ENCODE measurements at places on chromosomes 5 and 9.

DNA sequence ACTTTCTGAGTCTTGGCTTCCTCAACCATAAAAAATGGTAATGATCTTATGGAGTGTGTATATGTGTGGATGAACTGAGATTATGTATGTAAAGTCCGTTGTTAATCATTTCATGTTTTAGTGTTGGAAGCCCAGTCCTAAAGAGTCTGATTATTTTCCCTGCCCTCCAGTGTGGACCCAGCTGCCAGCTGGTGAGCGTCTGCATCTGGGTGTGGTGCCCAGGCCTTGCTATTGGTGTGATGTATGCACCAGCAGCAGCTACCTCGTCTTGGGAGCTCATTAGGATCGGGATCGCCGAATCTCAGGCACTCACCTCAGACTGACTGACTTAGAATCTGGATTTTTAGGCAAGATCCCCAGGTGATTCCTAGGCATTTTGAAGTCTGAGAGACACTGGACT lies 63.8 kb downstream of the LRRC70 start:
- no peak for DNase-seq

DNA sequence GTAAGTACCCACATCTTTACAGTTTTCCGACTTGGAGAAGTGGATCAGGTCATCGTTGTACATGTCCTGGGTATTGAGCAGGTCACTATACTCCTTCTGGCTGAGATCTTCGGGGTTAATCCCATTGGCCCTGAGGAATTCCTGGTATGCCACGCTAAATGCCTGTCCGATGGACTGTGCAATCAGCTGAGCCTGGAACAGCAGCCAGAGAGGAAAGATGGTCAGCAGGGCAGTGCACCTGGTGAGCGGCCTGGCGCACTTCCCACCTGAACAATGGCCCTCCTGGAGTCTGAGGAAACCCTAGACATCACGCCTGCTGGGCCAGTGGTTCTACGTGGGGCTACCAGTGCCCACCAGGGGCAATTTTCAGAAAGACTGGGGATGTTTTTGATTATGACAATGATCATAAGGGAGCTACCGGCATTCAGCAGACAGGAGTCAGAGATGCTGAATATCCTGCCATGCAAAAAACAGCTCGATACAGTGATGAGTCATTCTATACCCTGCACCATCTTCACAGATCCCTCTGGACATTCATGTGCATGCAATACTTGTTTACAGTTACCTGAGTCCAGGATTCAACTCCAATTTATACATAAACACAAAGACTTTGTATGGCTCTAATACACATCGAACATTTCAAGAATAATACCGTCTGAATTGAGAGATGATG lies 127.2 kb downstream of the ENTREP1 start:
- DNase-seq = no peak

- DNase-seq = no peak
Observed at GRCh38 chr5:58972301-58972700, 389.4 kb downstream of the RAB3C start.

GRCh38 chr9:135815830-135816650 lies 91.3 kb downstream of the CAMSAP1 start:
- DNase-seq = no peak

DNA sequence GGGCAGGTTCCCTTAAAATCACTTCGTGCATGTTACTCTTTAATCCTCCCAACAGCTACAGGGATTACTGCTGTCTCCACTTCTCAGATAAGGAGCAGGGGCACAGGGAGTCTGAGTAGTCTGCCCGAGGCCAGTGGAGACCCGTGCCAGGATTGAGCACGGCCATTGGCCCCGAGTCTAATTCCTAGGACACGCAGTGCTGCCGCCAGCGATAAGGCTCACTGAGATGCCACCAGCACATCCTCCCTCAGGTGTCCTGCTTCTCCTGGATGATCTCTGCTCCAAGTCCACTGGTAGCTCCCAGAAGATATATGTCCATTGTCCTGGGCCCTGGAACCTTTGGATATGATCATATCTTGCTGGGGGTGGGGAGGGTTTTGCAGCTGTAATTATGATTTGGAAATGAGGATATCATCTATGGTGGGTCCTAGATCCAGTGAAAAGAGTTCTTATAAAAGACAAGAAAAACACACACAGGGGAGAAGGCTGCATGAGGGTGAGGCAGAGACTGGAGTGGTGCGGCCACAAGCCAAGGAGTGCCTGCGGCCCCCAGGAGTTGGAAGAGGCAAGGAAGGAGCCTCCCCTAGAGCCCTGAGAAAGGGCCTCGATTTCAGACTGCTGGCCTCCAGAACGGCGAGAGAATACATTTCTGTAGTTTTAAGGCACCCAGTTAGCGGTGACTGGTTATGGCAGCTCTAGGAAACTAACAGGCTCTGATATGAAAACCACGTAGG lies 19.4 kb upstream of the MED10 start:
- no peak for DNase-seq

GRCh38 chr5:145854651-145855258 lies 18.1 kb downstream of the GRXCR2 start:
- DNase-seq = no peak

GRCh38 chr5:117614408-117614807 lies 1039.8 kb upstream of the SEMA6A start:
- DNase-seq = no peak

DNA sequence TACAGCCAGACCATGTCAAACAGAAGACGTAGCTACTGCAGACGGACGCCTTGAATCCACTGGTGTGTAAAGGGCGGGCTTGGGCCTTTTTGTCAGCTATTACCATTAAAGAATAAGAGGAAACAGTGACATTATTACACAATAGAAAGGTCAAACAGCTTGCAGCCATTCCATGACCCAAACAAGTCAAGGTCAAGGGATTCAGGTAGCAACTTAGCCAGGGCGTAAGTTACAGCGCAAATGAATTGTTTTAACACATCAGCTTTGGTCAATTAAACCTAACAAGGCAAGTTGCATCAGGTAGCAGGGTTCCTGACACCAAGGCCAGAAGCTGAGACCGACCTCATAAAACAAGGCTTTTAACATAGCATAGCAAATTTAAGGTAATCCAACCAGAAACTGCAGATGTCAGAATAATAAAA lies 15.3 kb downstream of the NFIB start:
- no peak for DNase-seq
